ENCODE measurements at places on chromosomes 3 and 15. TPM values are rescaled to one million over a fixed set of nuclear protein-coding genes. Genes with fewer than 3 reads are reported as not detected.

DNA sequence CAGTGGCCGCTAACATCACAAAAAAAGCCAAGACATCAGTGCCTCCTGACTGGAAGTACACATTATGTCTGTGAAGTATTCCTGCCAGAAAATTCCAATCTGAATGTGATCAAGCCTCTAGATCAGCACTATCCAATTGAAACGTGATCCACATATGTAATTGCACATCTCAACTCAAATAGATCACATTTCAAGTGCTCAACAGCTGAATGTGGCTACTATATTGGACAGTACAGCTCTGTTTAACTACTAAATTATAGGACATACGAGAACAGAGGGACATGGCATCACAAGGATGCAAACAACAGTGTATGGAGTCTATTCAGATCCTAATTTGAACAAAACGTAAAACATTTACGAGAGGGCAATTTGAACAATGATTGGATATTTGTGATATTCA, 542 bp upstream of the UBAP1L start:
- peak; percentile 40 for DNase-seq

GRCh38 chr3:85159376-85159775, 200.6 kb downstream of the CADM2 start:
- DNase-seq = no peak

DNA sequence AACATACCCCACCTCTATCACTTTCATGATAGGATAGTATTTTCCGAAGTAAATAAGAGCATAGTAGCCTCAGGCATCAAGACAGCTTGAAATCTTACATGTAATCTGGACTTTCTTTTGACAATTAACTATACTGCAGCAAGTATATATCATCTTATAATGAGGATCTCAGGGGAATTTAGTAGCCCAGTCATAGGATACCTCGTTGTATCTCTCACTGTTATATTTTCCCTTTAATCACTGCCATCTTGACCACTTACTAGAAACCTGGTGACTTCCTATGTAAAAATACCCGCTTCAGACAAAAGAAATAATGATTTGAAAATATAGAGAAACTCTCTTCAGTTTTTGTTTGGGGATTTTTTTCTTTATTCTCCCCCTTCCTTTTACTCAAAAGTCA, 88.2 kb downstream of the SERPINI1 start:
- no peak for DNase-seq

GRCh38 chr15:29669823-29670222, 152.4 kb downstream of the TJP1 start:
- peak; percentile 65 for DNase-seq

- DNase-seq = peak; percentile 56
These were observed 74.4 kb downstream of the MOBP start for GRCh38 chr3:39541917-39542329.

ST3GAL6 gene
- total RNA-seq = 6.3 TPM

- DNase-seq = peak; percentile 41
These were observed 46.0 kb downstream of the GALK2 start for GRCh38 chr15:49215768-49216739.

Measured in myocyte (in vitro differentiated cells).